ENCODE measurements at places on chromosomes 6 and 20.

DNA sequence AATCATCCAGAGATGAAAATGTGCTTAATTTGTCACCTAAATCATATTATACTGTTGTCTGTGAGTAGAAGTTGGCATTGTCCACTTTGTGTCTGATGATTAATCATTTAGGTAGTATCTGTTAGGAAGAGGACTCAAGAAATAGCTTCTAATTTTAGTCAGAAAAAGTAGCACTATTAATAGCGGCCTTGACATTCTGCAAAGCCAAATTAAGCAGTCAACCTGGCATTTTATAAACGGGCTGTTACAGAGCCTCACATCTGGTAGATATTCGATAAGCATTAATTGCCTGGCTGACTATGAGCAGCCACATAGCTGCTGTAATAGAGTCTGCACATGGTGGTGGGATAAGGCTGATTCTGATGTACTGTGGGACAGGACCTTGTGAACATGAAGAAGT is 99.5 kb downstream of the KLHL32 start:
- peak; percentile 36 for DNase-seq

DNA sequence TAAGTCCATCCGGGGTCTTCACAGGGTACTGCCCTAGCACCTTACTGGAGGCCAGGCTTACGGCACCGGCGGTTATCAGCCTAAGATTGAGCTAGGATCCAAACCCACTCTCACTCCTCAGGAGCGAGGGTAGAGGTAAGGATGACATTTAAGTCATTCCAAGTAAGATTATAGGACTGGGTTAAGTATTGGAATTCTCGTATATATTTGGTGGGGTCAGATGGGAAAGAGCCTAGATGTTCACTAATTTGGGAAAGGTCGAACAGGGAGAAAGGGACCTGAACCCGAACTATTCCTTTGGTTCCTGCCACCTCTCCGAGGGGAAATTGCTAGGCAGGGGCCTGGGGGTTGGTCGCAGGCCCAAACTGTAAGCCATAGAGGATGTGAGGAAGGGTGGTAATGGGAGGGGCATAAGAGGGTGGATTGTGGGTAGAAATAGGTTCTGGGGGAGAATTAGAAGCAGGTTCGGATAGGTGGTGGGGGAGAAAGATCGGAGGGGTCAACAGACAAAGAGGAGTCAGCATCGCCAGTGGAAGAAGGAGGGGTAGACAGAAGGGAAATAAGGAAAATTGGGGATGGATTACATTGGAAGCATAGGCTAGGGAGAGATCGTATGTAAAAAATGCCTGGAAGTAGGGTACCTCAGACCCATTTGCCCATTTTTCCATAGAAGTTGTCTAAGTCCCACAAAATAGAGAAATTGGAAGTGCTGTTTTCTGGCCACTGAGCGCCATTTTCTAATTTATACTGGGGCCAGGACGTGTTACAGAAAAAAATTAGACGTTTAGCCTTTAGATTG is 747.1 kb upstream of the ADGRB3 start:
- DNase-seq = no peak

DNA sequence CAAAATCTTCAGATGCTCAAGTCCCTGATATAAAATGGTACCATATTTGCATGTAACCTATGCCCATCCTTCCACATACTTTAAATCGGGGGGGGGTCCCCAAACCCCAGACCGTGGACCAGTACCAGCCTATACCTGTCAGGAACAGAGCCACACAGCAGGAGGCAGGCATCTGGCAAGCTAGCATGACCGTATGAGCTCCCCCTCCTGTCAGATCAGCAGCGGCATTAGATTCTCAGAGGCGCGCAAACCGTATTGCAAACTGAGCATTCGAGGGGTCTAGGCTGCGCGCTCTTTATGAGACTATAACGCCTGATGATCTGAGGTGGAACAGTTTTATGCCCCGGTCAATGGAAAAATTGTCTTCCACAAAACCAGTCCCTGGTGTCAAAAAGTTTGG is 30.7 kb downstream of the FGD2 start:
- no peak for DNase-seq

- DNase-seq = no peak
These were observed 4.4 kb downstream of the SULF2 start for GRCh38 chr20:47780720-47781389.

DNA sequence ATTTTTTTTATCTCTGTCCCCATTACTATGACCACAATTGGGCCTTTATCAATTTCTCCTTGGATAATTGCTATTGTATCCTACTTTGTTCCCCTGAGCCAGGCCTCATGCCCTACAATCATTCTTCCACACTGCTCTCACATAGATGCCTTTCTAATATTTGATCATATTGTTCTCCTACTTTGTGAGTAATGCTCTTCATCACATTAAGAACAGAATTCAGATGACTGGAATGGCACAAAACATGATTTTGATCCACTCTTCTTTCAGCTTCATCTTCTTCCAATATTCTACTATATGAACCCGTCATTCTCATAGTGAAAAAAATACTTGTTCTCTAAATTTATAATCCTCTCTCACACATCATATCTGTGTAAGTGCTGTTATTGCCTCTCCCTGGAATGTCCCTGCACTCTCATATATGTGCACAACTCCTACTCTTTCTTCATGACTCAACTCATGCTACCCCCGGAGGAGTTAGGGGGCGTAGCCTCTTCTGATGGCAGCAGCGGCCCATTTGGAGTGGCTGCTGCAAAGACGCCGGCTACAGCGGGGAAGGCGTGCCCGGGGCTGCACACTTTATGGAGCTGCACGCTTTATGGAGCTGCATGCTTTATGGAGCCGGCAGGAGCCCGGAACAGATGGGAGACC is 25.3 kb upstream of the HACE1 start:
- DNase-seq = no peak

- no peak for DNase-seq
These were observed 8.5 kb downstream of the TRMT11 start for GRCh38 chr6:125994670-125995488.

GRCh38 chr6:112760831-112761230 is 413.7 kb downstream of the RFPL4B start:
- no peak for DNase-seq

- no peak for DNase-seq
These were observed 146.5 kb upstream of the TOP1 start for GRCh38 chr20:40882152-40882551.

DNA sequence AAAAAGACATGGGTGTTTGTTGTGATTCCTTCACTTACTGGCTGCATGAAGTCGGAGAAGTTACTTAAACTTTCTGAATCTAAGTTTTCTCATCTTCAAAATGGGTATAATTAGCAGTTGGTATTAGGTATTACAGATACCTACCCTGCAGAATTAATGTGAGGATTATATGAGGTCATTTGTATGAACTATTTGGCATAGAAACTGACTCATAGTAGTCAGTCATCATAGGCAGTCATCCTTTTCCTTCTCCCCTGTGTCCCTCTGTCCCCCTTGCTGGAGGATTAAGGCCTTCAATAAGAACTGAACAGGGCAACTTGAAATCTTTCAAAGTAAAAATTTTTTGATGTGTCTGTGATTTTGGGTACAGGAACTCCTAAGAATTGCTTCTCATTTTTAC is 26.3 kb downstream of the RALGAPB start:
- DNase-seq = no peak

DNA sequence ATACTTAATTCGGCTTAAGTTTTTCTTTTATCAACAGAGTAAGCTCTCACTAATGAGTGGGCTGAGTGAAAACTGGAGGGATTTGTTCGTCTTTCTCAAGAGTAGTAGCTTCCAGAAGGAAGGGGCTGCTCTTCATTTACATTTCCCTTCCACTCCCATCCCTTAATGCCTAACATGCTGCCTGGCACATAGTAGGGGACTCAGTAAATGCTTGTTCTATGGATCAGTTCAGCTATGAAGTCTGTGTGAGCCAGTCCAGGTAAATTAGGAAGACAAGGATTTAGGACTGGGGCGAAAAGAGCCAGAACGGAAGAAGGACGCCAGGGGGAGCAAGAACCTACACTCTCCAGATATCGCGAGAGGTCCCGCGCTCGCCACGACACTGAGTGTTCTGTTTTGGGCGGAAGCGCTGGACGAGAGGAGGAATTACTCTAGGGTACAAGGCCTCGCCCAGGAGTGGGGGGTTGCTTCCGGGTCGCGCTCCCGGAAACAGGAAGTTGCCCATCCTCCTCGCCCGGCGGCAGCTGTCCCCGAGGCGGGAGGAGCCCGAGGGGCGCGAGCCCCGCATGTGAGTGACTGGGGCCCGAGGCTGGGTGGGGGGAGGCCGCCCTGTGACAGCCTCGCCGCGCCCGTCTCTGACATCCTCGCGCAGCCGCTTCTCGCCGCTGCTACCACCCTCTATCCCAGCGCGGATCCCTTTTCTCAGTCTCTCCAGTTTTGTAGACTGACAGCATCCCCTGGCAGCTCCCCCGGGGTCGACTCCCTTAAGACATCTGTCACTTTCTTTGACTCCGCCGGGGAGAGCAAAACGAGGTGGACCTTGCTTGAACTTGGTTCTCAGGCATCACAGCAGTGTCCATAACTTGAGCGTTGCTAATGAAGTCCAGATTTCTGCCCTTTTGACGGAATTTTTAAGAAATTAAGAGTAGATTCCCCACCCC is at the start of gene C6orf89:
Gene C6orf89 (plus strand): TSS at position 492 of the 941 bp plus-strand sequence. CDS start 13,493 bp downstream, outside the sequence.
- peak; percentile 98 for DNase-seq

DNA sequence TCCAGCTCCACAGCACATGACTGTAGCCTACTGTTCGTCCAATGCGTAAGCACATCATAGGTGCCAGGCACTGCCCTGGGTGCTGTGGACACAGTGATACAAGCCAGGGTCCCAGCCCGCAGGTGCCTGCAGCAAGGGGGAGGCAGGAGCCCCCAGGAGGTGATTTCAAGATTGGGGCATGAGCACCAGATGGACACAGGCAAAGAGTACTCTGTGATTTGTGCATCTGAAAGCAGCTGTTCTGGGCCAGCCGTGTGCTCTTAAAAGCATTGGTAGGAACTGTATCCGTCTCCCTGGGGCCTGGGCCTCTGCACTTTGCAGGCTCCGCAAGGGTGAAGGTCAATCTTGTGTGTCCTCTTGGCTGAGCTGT is 149.8 kb downstream of the SYCP2 start:
- DNase-seq = no peak
